MV-4-11 (cell line): ENCODE measurements at places on chromosomes 3 and 15.

DNA sequence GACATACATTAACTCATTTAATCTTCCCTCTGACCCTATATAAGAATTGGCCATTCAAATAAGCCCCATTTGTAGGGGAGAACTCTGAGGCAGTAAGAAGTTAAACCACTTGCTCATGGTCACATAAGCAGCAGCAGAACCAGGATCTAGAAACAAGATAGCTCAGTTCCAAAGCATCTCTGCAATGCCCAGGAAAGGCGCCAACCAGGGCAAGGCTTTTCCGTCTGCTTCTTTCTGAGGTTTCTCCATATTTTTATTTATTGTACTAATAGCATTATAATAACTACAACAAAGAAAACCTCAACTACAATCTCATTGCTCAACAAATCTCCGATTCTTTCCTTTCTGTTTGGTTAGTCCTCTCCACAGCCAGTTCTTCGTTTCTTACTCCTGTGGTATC lies 4.3 kb upstream of the UBE2E2 start:
- DNase-seq = no peak

DNA sequence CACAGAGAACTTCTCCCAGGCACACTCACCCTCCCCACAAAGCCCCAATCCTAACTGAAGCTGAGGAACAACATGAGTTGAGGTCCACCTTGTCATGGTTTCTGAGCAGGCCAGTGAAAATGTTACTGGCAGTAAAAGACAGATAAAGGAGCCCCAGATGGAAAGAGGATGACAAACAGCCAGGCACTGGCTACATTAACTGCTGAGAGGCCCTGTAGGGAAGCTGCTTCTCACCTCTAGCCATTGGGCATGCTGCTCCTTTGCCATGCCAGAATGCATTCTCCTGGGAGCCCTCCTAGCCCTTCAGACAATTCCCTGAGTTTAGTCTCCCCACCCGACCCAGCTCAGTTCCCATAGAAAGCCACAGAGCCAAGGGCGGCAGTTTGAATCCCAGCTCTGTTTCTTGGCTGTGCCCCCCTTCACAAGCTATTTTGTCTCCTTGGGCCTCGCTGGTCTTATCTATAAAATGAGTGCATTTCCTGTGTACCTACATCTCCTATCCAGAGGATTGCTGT lies 60.5 kb downstream of the LMCD1 start:
- no peak for DNase-seq

DNA sequence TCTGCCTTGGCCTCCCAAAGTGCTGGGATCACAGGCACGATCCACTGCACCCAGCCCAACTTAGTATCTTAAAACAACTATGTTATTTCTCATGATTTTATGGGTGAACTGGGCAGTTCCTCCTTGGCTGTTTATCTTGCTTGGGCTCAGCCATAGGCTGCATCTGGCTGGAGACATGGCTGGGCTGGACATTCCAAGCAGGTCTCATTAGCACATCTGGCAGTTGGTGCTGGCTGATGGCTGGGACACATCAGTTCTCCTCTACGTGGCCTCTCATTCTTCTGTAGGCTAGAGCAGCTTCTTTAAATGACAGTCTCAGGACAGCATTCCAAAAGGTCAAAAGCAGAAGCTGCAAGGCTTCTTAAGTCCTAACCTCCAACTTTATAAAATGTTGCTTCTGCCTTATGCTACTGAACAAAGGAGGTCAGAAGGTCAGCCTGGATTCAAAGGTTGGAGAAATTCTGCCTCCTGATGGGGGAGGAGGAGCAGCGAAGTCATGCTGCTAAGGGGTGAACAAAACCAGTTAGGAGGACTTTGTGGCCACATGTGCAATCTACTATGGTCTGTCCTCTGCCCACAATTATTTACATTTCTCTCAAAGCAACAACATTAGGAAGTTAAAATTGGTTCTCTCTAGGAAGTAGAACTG lies 144.0 kb downstream of the AQP9 start:
- DNase-seq = peak; percentile 96

DNA sequence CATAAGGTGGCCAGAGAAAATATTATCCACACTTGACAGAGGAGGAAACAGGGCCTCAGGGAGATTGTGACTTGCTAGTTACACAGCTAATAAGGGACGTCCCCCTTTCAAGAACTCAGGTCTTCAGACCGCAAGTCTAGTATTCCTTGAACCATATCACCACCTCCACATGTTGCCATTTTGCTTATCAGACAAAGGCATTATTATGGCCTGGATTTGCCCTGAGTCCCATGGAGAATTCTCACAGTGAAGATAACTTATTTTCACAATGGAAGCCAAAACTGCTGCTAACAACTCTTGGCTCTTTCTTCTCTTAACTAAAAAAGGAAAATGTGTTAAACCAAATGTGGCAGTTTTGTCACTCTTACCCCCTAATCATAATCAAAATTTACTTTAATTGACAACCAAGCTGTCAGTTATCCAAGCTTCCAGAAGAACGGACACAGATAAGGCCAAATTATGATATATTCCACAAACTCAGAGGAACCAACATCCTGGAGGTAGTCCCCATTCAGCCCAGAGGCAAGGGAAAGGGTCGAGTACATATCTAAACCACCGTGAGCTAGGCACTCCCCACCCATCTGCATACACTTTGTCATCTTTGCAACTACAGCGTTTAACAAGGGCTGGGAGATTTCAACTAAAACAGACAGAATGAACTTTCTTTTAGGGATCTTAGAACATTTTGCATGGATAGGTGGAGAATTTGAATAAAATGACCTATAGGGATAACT lies 63.6 kb upstream of the THBS1 start:
- DNase-seq = no peak
